Stimulated activated CD8-positive, alpha-beta memory T cell treated with anti-CD3 and anti-CD28 coated beads, Interleukin-7, amount 100 ng/mL, for 4 hours (primary cell): ENCODE measurements at places on chromosomes 5 and 9.

GRCh38 chr9:132381966-132382541 is 24.6 kb downstream of the TTF1 start:
- no peak for DNase-seq

GRCh38 chr5:58622936-58623871 is 40.3 kb downstream of the RAB3C start:
- no peak for DNase-seq

DNA sequence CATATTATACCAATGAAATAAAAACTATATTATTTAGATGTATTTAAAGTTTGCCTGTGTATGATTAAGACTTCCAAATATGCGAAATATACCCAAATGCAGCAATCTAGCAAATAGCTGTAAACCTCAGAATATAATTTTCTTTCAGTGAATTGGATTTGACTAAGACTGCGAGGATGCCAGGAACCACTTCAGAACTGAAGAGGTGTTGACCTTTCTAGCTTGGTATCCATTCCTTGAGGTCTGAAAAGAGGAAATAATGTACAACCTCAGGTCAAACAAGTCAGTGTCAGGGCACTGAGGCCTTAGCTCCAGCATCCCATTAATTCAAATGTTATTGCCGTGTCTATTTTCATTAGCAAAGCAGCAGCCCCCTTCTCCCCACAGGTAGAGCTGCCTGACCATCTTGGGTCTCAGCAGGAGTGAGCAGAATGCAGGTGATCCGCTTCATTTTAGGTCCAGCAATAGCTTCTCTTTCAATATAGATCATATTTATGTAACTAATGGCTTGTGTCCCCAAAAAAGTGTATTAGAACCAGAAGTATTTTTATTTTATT is 100.0 kb downstream of the KIAA1958 start:
- DNase-seq, result no peak

- DNase-seq, result no peak
Measured at GRCh38 chr5:135641734-135642487, 63.1 kb upstream of the CXCL14 start.

GRCh38 chr5:126003309-126003708 is 419.9 kb upstream of the GRAMD2B start:
- no peak for DNase-seq

- DNase-seq, result no peak
Measured at GRCh38 chr5:113612060-113612496, 98.6 kb downstream of the YTHDC2 start.

DNA sequence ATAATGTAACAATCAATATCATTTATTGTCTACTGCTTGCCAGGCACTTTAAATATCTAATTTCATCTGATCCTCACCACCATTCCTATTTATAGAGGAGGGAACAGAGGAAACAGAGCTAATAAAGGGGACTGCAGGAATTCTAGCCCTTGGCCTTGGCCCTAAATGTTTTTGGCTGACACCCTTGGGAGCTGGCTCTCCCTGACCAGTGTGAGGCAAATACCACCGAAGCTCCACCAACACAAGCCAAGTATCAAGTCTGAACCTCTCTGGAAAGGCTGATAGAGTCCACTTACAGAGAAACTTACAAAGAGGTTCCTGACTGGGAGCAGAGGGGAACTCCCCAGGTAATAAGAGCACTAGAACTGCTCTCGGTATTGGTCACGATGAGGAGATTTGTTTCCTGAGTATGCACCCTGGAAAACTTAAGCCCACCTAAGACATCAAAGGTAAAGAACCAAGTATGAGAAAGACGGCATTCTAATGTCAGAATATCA is 243.1 kb upstream of the PANK3 start:
- DNase-seq, result no peak

GRCh38 chr5:158324236-158324635 is 465.3 kb upstream of the CLINT1 start:
- DNase-seq, result no peak

DNA sequence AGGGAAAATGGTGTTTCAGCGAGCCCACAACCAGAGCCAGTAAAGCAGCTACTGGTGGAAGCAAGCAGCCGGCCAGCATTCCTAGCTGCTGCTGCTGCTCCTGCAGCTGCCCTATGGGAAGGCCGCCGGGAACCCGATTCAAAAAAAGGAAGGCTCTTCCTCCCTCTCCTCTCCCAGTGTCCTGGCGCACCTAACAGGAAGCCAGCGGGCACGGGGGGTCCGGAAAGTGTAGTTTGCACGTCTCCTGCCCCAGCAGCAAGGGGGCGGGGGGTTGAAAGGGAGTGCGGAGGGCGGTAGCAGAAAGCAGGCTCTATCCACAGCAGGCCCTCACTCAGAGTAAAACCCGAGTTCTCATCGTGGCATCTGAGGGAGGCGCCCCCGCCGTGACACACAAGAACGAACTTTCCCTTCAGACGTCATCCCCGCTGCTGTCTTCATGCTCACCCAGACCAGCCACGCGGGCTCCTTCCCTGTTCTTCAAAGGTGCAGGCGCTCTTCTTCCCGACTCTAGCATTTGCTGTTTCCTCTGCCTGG is 16.5 kb downstream of the GRXCR2 start:
- DNase-seq, result no peak

- no peak for DNase-seq
Measured at GRCh38 chr9:1956958-1957357, 58.2 kb upstream of the SMARCA2 start.

DNA sequence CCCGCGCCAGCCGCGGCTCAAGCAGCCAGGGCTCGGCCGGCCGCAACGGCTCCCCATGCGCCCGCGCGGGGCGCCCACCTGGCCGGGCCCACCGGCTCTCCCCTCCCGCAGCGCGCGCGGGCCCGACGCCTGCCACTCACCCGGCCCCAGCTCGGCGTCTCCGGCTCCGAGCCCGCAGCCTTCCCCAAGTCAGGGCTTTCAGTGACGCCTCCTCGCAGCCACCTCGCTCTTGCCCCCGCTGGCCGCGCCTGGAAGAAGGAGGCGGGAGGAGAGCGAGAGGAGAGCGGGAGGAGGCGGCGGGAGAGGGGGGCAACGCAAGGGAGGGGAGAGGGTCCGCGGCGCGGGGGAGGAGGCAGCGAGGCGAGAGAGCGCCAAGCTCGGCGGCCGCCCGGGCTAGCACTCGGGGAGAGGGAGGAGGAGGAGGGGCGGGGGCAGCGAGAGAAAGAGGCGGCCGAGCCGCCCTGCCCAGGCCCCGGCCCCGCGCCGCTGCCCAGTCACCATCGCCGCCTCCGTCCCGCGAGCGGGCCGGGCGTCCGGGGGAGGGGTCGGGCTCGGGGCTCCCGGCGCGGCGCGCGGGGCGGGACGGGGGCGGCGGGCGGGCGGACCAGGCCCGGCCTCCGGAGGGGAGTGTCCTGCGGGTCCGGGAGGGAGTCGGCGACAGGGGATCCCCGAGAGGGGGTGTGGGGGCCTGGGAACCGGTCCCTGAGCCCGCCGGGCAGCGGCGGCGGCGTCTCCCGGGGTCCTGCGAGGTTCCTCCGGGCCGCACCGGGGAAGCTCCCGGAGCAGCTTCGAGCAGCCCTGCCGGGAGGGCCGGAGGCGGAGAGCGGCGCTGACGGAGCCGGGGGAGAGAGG is at the start of gene LHFPL2:
LHFPL2 (minus strand) TSS at position 414 of the 852 bp plus-strand sequence. CDS start 138,559 bp downstream, outside the sequence.
- no peak for DNase-seq

- DNase-seq, result no peak
Measured at GRCh38 chr9:120212853-120213200, 367.1 kb downstream of the CDK5RAP2 start.

DNA sequence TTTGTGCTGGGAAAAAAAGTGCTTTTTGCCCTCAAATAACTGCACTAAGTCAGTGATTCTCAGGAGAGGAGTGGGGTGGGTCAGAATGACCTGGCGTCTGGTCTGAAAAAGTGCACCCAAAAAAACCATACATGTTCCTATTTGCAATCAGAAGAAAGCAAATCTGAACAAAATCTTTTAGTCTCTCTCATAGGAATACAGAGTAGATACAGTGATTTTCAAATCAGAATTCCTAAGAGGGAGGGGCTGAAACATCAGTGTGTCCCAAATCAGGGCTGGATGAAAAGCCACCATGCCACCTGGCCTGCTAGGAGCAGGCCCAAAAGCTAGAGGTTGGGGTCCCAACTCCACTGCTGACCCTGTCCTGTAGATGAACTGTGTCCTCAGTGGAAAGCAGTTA is 66.8 kb downstream of the RAPGEF1 start:
- DNase-seq, result no peak

DNA sequence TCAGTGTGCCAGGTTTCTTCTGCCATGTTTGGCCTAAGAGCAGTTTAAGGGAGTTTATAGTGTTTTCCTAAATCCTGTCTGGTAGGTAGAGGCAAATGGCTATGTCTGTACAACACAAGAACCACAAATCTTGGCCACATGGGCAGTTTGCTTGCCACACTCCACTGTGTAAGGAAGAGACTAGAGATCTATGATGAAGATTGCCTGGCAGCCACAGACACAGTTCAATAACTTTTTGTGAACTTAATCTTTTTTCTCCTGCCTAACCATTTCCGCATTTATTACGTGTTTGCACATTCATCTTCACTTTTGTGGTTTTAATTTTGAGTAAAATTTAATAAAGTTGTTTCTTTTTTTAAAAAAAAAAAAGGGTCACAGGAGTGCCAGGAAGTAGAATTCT is 5.8 kb downstream of the MFAP3 start:
- no peak for DNase-seq

- peak; percentile 22 for DNase-seq
Measured at GRCh38 chr5:108747774-108748400, at the start of gene FER. Gene FER, plus strand, starts transcription at chr5:108747897. Its CDS starts 50,286 bp downstream, at chr5:108798183.

- DNase-seq, result no peak
Measured at GRCh38 chr5:14417792-14418765, 163.5 kb upstream of the OTULINL start.

DNA sequence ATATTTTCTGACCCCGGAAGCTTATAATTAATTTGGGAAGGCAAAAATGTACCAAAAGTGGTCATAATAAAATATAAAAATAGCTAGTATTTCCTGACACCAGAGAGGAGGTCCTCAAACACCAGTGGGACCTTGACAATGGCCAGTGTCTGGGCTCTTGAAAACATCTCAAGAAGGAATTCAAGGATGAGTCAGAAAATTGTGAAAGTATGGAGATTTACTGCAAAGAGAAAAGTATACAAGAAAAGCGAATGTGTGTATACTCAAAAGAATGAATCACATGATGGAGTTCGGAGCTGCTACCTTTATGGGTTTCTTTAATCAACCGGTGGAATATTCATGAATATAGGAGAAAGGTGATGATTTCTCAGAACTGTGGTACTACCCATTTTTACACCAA is 1709.0 kb upstream of the WWC1 start:
- no peak for DNase-seq

GRCh38 chr9:123518338-123518737 is 162.3 kb downstream of the CRB2 start:
- no peak for DNase-seq

DNA sequence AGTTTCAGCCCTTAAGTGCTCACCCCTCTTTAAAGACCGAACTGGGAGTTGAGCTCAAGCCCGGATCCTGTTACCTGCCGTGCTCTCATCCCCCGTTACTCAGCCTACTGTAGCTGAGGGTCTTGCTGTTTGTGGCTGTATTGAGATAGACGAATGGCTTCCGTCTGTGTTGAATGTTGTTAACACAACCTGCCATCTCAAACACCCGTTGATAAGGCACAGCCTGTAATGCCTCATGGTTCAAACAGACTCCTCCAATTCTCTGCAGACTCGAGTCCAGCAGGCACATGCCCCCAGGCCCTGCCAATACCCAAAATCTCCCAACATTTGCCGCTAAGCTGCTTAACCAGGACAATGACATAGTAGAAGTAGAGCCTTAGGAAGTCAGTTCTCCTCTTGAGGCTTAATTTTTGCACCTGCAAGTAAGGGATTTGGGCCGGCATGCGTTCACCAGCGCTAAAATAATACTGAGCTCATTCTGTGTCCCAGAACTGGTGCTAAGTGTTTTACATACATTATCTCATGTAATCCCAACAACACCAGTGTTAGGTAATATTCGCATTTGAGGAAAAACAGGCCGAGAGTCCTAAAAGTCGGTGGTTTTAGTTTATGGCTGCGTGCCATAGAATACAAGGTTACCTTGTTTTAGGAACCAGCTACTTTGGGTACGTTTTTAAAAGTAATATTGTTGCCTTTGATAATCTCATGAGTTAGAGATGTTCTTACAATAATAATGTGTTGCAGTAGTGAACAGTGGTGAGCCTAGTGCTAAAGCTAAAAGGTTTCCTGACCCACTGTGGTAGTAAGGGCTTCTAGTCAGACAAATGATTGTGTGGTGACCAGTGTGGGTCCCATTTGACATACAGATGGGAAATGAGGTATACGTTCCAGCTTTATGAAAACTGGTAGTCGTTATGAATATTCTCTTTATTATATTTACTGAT is 1.5 kb upstream of the RFX3 start:
- DNase-seq, result no peak

DNA sequence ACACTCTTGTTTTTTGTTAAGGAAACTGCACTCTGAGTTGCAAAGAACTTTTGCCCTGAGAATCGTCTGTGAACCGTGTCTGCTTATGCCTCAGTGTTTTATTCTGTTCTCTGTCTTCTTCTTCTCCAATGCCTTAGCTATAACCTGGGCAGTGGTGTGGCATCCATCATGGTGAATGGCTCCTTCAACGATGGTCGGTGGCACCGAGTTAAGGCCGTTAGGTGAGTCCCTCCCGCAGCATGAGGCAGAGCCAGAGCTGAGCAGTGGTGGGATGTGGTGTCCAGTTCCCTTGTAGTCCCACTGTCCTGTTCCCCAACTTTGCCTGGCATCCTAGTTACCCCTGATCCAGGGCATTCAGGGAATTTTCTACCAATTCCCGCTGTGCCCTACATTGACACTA is 98.3 kb downstream of the LIFR start:
- DNase-seq, result no peak

GRCh38 chr9:38008168-38009034 is 60.6 kb downstream of the SHB start:
- peak; percentile 44 for DNase-seq

GRCh38 chr5:168092209-168093185 is 198.9 kb upstream of the WWC1 start:
- no peak for DNase-seq

DNA sequence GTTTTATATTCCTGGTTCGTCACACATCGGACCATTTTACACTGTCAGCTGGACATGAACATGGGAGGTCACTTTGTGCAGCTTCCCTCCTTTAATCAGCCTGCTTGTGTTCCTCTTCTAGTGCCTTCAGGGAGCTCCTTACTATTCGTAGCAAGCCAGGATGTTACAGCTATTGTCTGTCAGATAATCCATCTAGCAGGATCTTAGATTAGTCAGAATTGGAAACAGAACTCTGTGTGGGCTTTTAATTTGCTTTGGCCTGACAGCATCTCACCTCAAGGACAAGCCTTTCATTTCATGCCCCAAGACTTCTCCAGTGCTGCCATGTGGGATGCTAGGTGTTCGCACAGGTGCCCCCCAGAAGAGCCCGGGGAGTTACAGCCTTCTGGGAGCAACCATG is 30.2 kb upstream of the EPB41L4B start:
- DNase-seq, result no peak

DNA sequence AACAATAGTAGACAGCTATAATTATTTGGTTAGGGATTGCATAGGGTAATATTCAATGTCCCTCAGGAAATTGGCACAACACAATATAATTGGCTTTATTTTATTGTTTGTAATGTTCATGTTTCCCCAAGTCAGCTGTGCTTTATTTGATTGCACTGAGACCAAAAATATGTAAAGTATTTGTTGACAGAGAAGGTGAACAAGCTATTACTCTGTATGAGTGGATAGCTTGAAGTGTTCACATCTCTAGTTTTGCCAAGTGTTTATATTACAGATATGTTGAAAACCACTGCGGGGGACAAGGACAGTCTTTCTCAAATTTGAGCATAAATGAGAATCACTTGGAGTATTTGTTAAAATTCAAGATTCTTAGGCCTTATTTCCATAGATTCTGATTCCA is 83.3 kb downstream of the RAB3C start:
- DNase-seq, result no peak
